ENCODE measurements at places on chromosomes 5 and 9. TPM values are rescaled to one million over a fixed set of nuclear protein-coding genes. Genes with fewer than 3 reads are reported as not detected.

DNA sequence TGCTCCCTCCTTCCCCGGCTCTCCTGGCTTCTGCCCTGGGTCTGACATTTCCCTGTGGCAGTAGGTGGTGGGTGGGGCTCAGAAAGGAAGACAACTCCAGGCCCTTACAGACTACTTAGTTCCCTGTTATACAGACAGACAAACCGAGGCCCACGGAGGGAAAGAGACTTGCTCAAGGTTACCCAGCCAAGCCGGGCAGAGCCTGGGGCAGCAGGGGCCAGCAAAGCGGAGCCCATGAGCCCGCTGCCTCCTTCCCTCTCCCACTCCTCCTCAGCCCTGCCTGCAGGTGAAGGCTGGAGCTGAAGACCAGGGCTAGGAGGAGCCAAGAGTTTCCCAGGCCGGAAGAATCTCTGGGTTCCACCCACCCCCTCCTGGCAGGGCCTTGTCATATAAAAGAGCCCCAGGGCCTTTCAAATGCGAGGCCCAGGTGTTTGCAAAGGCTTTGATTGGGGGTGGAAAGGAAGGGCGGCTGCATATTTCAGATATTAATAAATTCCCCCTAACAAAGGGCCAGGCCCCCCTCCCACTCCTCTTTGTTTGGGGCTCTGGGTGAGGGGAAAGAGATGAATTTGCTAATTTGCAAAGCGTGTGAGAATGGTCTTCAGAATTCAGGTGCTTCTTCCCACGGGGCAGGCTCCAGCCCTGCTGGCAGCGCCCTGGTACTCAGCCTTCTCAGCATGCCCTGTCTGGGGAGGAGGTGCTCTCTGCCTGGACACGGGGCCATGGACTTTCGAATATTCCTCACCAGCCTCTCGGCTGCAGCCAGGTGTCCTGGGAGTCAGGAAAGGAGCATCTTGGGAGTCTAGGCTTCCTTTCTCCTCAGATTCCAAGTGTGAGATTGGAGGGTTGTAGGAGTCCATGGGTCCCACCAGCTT lies 21.5 kb downstream of the SLC6A7 start:
- no peak overlapping the region for H3K27ac ChIP-seq
- H3K36me3 ChIP-seq: no peaks in the 10 kb centered on the region
- no peak overlapping the region for H3K4me3 ChIP-seq
- no peaks in the 10 kb centered on the region for H3K27me3 ChIP-seq
- H3K4me1 ChIP-seq: peaks cover 35% of the 10 kb centered on the region

- H3K36me3 ChIP-seq: no peaks in the 10 kb centered on the region
- H3K4me1 ChIP-seq: peaks cover 9% of the 10 kb centered on the region
- DNase-seq: no peak
- H3K27me3 ChIP-seq: no peaks in the 10 kb centered on the region
- no peak overlapping the region for H3K4me3 ChIP-seq
Observed at GRCh38 chr5:72587661-72588308, 80.6 kb upstream of the ZNF366 start.

Gene CYSRT1
- 1.5 TPM for total RNA-seq

Gene PAEP
- total RNA-seq: not detected

Gene INSYN2B
- not detected for total RNA-seq

- no peak overlapping the region for H3K27ac ChIP-seq
- no peak overlapping the region for H3K4me3 ChIP-seq
- H3K36me3 ChIP-seq: no peaks in the 10 kb centered on the region
Observed at GRCh38 chr5:134994560-134995156, 27.0 kb downstream of the CATSPER3 start.

Gene CDKN2B-AS1
- total RNA-seq: 1.5 TPM

GRCh38 chr5:141762790-141763368 lies 80.8 kb upstream of the ARAP3 start:
- no peak for DNase-seq
- peaks cover 29% of the 10 kb centered on the region for H3K27me3 ChIP-seq
- no peak overlapping the region for H3K27ac ChIP-seq
- H3K36me3 ChIP-seq: no peaks in the 10 kb centered on the region
- H3K4me3 ChIP-seq: no peak overlapping the region

- no peaks in the 10 kb centered on the region for H3K36me3 ChIP-seq
- H3K4me1 ChIP-seq: no peaks in the 10 kb centered on the region
- no peak for DNase-seq
- no peaks in the 10 kb centered on the region for H3K27me3 ChIP-seq
- no peak overlapping the region for H3K4me3 ChIP-seq
- H3K27ac ChIP-seq: no peak overlapping the region
Observed at GRCh38 chr5:103867857-103868598, 305.4 kb upstream of the NUDT12 start.

DNA sequence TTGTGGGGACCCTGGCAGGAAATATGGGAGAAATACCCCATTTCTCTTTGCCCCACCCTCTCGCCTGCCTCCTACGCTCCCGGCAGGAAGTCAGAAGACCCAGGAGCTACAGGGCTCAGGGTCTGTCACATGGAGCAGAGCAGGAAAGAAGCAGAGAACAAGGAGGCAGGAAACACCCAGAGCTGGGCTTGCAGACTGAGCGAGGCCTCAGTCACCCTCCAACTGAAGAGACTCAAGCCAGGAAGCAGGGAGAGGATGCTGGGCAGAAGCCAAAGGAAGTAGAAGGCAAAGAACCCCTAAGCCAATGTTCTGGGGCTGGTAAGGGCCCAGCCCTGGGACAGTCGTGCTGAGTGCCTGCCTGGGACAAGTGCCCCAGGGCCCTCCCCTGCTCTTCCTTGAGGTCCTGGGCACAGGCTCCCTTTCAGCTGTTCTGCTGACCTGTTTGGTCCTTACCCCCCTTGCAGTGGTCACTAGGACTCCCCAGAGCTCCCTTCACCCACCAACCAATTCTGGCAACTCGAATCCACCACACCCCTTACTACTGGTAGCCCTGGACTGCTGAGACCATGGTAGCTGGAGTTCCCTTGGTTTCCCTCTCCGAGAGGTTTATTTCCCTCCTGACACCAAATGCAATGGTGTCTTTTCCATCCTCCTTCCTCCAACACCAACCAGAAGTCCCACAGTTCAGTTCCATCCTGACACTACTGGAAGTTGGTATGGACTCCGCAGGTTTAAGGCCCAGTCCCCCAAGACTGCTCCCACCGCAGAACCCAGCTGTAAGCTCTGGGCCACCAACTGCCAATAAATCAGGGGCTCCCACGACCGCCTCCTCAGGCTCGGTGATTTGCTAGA lies 157.5 kb downstream of the COL23A1 start:
- peaks cover 5% of the 10 kb centered on the region for H3K27me3 ChIP-seq
- H3K4me3 ChIP-seq: no peak overlapping the region
- DNase-seq: peak; percentile 49
- no peak overlapping the region for H3K27ac ChIP-seq
- H3K36me3 ChIP-seq: peaks cover 3% of the 10 kb centered on the region

Gene ZBTB26
- total RNA-seq: 11.3 TPM

- H3K27ac ChIP-seq: no peak overlapping the region
- no peak for DNase-seq
- H3K4me1 ChIP-seq: no peaks in the 10 kb centered on the region
- H3K36me3 ChIP-seq: no peaks in the 10 kb centered on the region
- H3K27me3 ChIP-seq: no peaks in the 10 kb centered on the region
Observed at GRCh38 chr9:12538842-12539579, 154.2 kb upstream of the TYRP1 start.

Gene PCA3
- 0.33 TPM for total RNA-seq

Gene IFNA4
- not detected for total RNA-seq

- no peaks in the 10 kb centered on the region for H3K4me1 ChIP-seq
- no peaks in the 10 kb centered on the region for H3K27me3 ChIP-seq
- peak overlapping the region; percentile 13 for H3K27ac ChIP-seq
- no peak for DNase-seq
Observed at GRCh38 chr5:16492398-16493140, 27.0 kb upstream of the ZNF622 start.

DNA sequence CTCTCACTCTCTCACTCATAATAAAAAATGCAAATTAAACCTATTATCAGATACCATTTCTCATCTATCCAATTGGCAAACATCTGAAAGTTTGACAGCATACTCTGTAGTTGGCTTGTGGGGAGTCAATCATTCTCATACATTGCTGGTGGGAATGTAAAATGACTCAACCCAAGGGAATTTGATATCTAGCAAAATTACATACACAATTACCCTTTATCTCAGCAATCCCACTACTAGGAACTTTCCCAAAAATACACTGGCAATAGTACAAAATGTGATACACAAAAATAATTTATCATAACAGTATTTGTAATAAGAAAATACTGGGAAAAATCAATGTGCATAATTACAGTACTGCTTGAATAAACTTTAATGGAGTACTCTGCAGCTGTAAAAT lies 731.3 kb downstream of the DTWD2 start:
- no peaks in the 10 kb centered on the region for H3K36me3 ChIP-seq
- peaks cover 3% of the 10 kb centered on the region for H3K4me1 ChIP-seq
- no peak overlapping the region for H3K27ac ChIP-seq
- H3K4me3 ChIP-seq: no peak overlapping the region

GRCh38 chr5:167155387-167156005 lies 1135.9 kb upstream of the WWC1 start:
- no peaks in the 10 kb centered on the region for H3K36me3 ChIP-seq
- H3K27me3 ChIP-seq: peaks cover 4% of the 10 kb centered on the region
- H3K4me3 ChIP-seq: no peak overlapping the region
- no peak for DNase-seq

DNA sequence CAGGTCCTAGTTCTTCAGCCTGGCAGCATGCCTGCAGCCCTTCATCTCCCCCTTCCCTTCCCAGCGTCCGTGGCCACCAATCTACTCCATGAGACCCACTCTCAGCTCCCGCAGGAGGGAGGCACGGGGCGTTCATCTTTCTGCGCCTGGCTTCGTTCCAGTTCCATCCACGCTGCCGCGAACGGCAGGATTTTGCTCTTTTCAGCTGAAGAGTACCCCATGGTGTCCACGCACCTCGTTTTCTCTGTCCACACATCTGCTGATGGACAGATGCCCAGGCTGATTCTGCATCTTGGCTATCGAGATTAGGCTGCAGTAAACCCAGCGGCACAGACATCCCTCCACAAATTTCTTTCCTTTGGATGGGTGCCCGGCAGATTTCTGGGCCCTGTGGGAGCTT lies 30.5 kb upstream of the NKD2 start:
- H3K36me3 ChIP-seq: no peaks in the 10 kb centered on the region
- H3K27ac ChIP-seq: no peak overlapping the region
- no peak for DNase-seq
- H3K27me3 ChIP-seq: peaks cover 6% of the 10 kb centered on the region
- peaks cover 27% of the 10 kb centered on the region for H3K4me1 ChIP-seq

Gene CCDC152
- total RNA-seq: not detected

Gene GAPT
- not detected for total RNA-seq

DNA sequence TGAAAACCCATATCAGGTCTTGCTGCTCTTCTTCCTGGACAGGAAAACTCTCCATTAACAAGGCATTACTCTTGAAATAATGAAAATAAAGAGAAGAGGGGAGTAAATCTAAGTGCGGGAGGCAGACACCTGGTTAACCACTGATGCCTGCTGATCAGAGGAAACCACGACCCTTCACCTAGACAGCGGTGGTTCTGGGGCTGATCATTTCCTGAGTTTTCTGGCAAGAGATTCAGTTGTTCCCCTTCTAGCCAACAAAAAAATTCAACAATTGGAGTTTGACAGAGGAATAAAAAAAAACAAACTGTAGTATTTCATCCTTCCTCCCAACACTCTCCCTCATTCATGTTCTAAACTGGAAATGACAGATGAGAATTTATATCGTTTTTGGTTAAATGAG lies 3.0 kb downstream of the RLN2 start:
- DNase-seq: no peak
- no peaks in the 10 kb centered on the region for H3K36me3 ChIP-seq
- no peak overlapping the region for H3K4me3 ChIP-seq
- H3K27ac ChIP-seq: no peak overlapping the region

Gene SLC45A2
- total RNA-seq: 2.1 TPM

GRCh38 chr5:143187495-143187894 lies 216.0 kb downstream of the NR3C1 start:
- H3K4me1 ChIP-seq: peaks cover 32% of the 10 kb centered on the region
- no peak overlapping the region for H3K27ac ChIP-seq
- DNase-seq: no peak
- no peaks in the 10 kb centered on the region for H3K27me3 ChIP-seq
- H3K4me3 ChIP-seq: no peak overlapping the region

All from type B pancreatic cell (in vitro differentiated cells).